ENCODE measurements at places on chromosomes 7 and 10.

DNA sequence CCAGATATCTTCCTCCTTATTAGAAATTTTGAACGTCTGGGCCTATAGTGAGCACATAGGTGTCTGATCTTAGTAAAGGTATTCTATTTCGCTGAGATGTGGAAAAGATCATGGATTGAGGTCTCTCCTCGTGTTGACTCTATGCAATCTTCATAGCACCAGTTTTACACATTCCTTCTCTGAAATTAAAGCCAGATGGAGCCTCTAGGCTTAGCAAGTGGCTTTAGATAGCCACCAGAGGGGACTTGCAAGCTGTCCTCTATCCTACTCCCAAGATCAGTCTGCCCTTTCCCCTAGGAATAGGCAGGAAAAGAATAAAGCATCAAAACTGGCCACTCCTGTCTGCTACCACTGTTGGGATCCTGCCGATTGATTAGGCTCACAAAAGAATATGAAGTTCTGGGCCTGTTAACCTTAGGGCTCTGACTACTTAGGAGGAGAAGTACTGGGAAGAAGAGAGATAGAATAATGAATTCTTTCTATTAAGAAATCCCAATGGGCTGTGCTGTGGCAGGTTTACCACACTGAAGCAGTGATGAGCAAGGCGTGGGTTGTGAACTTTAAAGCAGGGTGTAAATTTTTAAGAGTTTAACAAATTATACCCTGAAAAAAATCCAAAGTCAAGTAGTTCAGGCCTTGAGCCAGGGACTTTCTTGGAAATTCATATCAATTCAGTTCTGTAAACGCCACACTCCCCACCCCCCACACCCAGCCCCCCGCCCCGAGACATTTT lies 2.2 kb upstream of the STRIP2 start:
- no peak for DNase-seq

DNA sequence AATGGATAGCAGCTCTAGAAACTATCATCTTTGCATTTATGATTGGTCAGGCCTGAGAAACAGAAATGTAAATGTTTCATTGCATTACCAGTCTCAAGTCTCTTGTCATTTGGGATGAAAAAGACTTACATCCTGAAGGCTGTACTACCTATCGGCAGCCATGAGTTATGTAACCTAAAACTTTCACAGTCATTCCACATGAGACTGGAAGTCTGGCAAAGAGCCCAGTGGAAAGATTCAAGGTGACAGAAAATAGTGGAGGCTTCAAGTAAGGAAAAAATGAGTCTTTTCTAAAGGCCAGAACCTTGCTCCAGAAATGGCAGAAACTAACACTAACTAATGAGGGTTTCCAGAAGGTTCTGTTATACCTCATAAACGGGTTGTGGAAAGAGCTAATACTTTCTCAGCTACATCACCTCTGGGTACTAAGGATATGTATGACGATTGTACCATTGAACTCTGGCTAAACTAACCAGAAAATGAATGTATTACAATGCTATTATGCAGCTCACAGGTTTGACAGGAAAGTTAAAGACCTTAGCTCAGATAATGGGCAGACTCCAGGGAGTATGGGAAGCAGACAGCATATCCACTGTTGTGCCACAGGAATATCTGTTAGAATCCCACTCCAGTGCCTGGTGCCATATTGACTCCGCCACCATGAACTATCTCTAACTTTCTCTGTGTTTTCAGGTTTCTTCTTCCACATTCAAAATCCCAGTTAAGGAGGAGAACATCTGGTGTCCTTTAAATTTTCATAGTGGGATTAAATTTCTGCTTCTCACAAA lies 41.7 kb upstream of the DYNC1I1 start:
- no peak for DNase-seq

DNA sequence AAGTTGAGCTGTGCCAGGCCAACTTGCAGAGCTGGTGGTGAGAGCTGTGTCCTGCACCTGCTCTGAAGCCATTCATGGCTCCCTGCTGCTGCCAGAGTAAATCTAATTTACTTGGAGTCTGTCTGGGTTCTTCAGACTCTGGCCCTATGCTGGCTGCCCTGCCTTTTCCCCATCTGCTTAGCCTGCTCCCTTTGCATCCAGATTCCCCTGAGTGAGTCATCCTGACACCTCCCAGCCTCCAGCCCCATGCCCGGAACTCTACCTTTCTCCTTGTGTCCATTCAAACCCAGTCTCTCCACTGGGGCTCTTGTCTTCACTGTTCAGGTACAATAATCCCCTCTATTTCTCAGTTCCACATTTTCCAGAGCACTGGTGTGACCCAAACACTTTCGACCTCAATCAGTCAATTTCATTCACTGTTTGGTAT lies 434.4 kb upstream of the ZMIZ1 start:
- DNase-seq: no peak

DNA sequence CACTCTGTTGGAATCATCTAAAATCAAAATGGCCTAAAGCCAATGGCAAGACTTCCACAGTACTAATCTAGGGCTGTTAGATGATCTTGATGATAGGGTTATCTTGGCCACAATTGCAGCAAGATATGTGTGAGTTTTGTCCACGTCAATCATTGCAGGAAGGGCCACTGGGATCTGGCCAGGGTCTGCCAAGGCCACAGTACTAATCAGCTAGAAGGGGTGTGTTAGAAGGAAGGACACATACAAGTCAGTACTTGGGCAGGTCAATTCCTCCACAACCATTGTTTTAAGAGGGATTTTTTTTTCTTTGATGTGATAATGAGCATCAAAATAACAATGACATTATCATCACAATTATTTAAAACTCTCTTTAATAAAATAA lies 1.6 kb downstream of the LMOD2 start:
- no peak for DNase-seq

- no peak for DNase-seq
These were observed 2.9 kb upstream of the TMEM72 start for GRCh38 chr10:44908066-44908749.

DNA sequence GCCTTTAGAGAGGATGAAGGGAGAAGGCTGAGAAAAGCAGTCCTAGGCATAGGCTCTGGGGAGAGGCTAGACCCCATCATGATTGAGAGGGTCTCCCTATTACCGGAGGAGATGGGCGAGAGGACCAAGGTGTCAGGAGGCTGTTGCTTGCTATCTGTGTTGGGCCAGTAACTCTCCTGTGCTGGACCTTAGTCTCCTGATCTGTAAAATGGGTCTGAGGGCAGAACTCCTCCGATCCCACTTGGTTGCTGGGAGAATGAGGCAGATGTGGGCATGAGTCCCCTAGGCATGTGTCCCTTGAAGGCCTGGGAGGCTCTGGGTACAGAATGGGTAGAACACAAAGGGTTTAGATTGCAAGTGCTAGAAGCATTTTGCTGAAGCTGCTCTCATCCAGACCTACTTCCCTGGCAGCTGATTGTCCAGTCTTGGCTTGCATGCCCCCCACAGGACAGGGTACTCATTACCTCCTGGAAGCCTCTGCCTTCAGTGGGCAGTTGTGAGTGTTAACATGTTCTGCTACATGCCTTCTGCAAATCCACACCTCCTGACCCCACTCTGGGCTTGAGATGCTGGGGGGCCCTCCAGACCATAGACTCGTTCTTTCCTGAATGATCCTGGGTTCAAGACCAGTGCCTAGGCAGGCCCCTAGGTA lies 4.4 kb downstream of the ZMIZ1 start:
- no peak for DNase-seq

GRCh38 chr10:72611783-72612182 lies 14.1 kb downstream of the MICU1 start:
- DNase-seq: peak; percentile 40

- peak; percentile 41 for DNase-seq
These were observed 76.8 kb downstream of the TMEM106B start for GRCh38 chr7:12287901-12288300.

GRCh38 chr10:126390324-126390723 lies 2.0 kb upstream of the ADAM12 start:
- no peak for DNase-seq

DNA sequence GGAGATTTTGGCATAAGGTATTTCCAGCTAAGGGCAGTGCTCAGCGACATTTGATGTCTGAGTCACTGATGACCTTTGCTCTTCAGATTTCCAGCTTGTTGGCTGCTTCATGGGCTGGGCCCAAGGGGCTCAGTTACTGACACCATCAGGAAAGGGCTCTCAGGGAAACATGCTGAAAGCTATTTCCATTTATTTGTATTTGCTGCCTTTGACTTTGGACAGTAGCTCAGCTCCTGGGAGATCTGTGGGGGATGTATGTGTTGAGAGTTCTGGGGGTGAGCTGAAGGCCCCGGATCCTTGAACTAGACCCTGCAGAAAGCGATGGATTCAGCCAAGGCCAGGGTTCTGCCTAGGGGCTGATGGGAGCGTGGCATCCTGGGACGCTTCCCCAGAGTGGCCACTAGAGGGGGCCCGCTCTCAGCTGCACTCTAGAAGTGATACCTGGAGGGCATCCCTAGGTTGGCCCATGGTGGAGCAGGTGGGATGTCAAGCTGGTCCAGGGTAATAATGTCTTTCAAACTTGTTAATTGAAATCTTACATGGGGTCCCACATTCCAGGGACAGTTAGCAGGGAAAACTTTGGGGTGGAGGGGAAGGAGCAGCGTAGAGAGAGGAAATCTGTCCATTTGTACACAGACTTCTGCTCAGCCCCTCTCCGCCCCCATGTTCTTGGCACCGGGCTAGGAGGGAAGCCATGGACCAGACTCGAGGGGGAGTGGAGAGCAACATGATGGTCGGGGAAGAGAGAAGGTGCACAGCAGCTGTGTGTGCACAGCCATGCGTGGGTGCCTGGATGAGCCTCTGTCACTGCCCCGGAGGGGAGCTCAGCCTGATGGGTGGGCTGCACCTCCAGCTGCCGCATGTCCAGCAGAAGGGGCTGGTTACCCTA lies 3.0 kb upstream of the BTBD16 start:
- peak; percentile 63 for DNase-seq

GRCh38 chr7:137266764-137267163 lies 76.8 kb downstream of the PTN start:
- no peak for DNase-seq

GRCh38 chr7:11607686-11608085 lies 224.3 kb downstream of the THSD7A start:
- peak; percentile 74 for DNase-seq

DNA sequence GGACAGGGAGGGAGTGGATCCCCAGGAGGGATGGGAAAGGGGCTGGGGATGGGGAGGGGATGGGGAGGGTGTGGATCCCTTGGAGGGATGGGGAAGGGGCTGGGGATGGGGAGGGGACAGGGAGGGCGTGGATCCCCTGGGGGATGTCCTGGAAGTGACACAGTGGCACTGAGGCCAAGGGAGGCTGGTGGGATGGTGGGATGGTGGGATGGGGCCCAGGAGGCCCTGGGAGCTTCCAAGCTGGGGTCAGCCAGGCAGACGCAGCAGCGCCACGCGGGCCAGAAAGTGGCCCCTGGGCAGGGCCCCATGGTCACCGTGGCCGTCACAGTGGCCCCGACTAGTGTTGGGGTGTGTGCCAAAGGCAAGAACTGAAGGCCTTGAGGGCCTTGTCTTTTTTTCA lies 67.8 kb downstream of the INPP5A start:
- DNase-seq: no peak

DNA sequence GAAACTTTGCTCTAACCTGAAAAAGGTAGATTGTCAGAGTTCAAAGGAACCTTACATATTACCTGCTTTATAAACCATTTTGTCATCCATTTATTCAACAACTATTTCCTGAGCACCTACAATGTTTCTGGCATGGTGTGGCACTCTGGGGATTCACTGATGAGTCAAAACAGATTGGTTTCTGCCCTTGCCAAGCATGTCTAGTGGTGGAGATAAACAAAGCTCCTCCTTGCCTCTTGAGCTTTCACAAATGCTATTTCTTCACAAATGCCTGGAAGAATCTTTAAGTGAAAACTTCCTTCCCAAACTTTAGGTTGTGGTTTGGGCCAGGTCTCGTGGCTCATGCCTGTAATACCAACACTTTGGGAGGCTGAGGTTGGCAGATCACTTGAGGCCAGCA lies 85.1 kb upstream of the RELN start:
- no peak for DNase-seq

DNA sequence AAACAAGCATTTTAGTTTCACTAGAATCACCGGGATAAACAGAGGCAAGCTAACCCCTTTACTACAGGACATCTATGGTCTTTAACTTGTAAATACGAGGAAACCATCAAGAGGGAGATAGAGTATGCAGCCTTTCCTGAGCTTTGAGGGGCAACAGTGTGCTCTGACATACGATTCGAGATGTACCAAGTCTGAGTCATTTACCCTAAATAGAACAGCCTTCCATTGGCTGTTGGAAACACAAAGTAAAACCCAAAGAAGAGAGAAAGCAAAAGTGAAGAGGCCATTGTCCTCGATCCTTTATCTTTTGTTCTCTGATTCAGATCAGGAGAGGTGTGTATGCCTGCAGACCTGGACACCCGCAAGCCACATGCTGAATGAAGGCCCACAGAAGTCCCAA lies 289.5 kb downstream of the KCNMA1 start:
- no peak for DNase-seq

DNA sequence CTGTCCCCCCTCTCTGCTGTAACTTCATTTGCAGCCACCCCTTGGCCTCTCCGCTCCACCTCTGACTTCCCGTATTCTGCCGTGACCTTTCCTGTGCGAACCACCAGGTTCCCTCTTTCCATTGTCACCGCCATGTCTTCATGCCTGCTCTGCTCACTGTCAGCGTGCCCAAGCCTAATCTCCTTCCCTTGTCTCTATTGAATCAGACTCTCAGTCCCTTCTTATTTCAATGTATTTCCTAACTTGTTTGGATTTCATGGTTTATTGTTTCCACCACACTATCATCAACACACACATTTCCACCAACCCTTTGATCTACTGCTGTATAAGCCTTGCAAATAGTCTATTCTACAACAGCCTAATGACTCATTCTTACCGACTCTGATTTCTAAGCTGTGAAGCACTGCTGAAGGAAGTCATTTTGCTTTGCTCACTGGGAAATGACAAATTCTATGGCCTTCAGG lies 30.0 kb upstream of the INHBA start:
- no peak for DNase-seq

DNA sequence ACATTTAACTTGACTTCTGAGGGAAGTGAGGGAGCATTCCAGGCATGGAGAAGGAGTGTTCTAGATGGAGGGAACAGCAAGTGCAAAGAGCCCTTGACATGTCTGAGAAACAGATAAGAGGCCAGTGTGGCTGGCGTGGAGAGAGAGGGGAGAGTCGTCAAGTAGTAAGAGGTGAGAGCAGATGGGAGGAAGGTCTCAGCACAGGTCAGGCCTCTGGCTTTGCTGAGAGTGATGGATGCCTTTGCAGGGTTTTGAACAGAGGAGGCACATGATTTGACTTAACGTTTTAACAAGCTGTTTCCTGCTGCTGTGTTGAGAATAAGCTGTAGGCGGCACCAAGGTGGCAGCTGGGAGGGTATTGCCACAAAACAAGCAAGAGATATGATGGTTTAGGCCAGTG lies 97.2 kb downstream of the KAT6B start:
- DNase-seq: no peak

DNA sequence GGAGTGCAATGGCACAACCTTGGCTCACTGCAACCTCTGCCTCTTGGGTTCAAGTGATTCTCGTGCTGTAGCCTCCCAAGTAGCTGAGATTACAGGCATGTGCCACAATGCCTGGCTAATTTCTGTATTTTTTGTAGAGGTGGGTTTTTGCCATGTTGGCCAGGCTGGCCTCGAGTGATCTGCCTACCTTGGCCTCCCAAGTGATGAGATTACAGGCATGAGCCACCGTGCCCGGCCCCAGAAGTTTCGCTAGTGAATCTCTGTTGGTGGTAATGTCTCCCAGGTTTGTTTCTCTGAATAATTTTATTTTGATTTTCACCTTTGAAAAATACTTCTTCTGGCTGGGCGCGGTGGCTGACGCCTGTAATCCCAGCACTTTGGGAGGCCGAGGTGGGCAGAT lies 58.8 kb downstream of the ABRAXAS2 start:
- DNase-seq: no peak

Measured in brain (organoid and tissue), 16 donors.